ENCODE measurements at places on chromosomes 6 and 20. TPM values are rescaled to one million over a fixed set of nuclear protein-coding genes. Genes with fewer than 3 reads are reported as not detected.
A peak's percentile ranks its signal among the peaks of the same experiment; 100 is the strongest.

TREM1 gene
- not detected for total RNA-seq

BPIFB1 gene
- not detected for total RNA-seq

CPXM1 gene
- total RNA-seq = not detected

PPP1R3G gene
- total RNA-seq = 0.07 TPM

DDR1 gene
- total RNA-seq = 211 TPM

THEMIS gene
- total RNA-seq = not detected

MCCD1 gene
- total RNA-seq = not detected

PNPLA1 gene
- total RNA-seq = not detected

KCNK15 gene
- not detected for total RNA-seq

GSTA2 gene
- total RNA-seq = not detected

B3GAT2 gene
- not detected for total RNA-seq

DNA sequence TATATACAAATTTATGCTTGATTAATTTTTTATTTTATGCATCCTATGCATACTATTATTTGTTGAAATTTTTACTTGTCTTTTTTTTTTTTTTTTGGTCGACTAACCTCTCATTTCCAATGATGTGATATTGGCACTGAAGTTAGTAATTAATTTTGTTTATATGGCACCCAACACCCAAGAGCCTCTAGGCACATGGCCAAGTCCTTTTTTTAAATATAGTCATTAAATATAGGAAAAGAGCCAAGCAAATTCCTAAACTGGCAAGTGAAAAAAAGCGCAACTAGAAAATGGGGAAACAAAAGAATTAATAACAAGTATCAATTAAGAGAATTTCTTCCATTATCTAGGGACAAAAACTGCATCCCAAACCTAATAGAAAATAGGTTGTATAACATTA is 85.5 kb upstream of the HS3ST5 start:
- DNase-seq = no peak

- DNase-seq = no peak
These were observed 4.2 kb upstream of the EYA4 start for GRCh38 chr6:133236932-133237331.

GRCh38 chr20:20303742-20304141 is 64.2 kb upstream of the INSM1 start:
- DNase-seq = no peak

- DNase-seq = no peak
These were observed 32.2 kb upstream of the CHD6 start for GRCh38 chr20:41650231-41650948.

GRCh38 chr6:88266126-88266525 is 100.0 kb upstream of the CNR1 start:
- no peak for DNase-seq

DNA sequence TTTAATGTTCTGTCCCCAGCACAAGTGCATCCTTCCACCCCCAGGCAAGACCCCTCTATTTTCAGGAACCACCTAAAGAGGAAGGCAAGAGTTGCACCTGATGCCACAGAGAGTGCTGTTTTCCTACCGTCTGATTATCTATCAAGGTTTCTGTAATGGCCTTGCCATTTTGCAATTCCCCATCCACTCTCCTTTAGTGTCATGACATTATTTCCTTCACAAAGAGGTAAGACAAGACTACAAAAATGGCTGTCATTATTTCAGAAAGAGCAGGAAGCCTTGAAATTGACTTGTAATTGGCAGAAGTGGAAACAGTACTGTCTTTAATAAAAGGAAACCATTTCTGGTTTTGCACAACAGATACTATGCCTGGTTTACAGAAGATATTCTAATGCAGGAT is 426.7 kb downstream of the PTPRT start:
- no peak for DNase-seq

DNA sequence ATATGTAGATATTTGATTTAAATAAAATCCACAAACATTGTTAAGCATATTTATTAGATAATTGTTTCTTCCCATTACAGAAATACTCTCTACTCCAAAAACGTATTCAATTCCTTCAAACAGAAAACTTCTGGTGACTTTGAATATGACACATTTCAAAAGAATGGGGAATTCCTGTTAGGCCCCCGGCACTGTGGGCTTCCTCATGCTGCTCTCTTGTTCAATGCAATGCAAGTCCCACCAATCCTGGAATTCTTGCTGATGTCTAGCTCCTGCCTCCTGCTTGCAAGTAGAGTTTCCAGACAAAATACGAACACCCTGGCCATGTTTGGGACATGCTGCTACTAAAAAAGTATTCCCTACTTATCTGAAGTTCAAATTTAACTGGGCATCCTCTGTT is 544.1 kb downstream of the QKI start:
- DNase-seq = no peak

GRCh38 chr20:21167261-21167660 is 41.4 kb downstream of the KIZ start:
- no peak for DNase-seq

GRCh38 chr6:13511913-13512717 is 24.7 kb upstream of the GFOD1 start:
- no peak for DNase-seq

- no peak for DNase-seq
These were observed 154.9 kb upstream of the MLN start for GRCh38 chr6:33958526-33959328.

DNA sequence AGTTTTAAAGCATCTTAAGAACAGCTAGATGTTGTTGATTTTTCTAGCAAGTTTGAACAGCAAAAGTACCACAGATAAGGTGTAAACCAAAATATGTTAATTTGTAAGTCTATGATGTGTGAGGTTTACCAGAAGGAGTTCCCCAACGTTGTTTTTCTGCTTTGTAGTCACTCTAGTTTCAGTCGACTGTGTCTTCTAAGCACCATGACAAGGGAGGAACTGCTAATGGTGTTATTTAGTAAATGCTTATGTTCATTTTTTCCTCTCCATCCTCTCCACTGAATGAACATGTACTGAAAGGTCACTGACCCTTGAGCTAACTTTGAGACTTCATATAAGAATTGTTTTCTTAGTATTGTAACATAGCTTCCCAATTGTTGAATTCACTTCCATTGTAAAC is 3.0 kb downstream of the ENPP3 start:
- no peak for DNase-seq

DNA sequence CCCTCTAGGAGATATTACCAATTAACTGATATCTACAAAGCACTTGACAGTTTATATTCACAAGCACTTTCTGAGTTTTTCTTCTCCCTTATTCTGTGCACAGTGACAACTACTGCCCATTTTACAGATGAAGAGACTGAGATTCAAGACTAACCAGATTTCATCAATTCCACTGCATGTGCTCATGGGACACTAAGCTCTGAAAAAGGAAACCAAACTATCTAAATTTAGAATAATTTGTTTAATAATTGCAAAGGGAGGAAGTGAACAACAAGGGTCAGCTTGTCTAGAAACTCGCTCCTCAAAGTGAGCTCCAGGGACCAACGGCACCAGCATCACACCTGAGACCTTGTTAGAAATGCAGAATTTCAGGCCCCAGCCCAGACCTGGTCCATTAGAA is 50.8 kb upstream of the MYLIP start:
- DNase-seq = no peak

DNA sequence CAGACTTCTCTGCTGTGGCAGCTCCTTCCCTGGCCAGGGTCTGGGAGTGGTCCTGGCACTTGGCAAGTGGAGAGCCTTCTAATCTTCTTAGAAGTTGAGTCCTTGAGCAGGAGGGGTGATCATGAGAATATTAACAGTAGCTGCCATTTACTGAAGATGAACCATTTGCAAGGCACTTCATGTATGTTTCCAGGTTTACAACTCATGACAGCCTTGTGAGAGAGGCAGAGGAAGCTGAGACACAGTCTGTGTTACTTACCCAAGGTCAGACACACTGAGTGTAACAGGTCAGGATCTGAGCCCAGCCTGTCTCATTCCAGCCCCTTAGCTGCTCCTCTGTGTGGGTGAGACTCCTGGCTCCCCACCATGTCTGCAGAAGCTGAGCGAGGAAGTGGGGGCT is 45.5 kb upstream of the SRF start:
- DNase-seq = no peak

GRCh38 chr6:149384464-149384863 is 15.6 kb upstream of the SUMO4 start:
- DNase-seq = no peak

GRCh38 chr6:22367346-22367745 is 70.5 kb upstream of the PRL start:
- no peak for DNase-seq

GRCh38 chr6:89350281-89350966 is 2.1 kb downstream of the UBE2J1 start:
- DNase-seq = no peak

DNA sequence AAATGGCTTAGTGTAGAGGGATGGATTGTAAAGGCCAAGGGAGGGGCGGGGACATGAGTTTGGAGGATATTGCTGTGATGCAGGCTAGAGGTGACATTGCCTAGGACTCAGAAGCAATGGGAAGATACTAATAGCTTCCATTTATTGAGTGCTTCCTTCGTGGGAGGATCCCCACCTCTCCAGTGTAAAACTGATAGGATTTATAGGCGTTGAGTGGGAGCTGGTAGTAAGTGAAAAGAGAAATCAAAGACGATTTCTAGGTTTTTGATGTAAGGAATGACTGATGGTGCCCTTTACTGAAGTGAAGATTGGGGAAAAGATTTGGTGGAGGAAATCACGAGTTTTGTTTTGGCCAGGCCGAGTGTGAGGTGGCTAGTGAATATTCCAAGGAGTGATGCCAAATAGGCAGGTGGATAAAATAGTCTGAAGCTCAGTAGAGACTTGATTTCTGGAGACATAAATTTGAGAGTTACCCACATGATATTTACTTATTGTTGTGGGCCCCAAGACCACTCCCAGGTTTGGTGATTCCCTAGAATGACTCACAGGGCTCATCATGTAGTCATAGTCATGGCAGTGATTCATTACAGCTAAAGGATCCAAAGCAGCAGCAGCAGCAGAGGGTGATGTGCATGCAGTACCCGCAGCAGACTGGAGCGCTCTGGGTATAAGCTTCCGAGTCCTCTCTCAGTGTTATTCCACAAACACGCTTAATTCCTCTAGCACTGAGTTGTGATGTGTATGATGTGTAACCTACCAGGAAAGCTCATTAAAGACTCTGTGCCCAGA is 10.2 kb downstream of the RPRD1B start:
- peak; percentile 91 for DNase-seq

DNA sequence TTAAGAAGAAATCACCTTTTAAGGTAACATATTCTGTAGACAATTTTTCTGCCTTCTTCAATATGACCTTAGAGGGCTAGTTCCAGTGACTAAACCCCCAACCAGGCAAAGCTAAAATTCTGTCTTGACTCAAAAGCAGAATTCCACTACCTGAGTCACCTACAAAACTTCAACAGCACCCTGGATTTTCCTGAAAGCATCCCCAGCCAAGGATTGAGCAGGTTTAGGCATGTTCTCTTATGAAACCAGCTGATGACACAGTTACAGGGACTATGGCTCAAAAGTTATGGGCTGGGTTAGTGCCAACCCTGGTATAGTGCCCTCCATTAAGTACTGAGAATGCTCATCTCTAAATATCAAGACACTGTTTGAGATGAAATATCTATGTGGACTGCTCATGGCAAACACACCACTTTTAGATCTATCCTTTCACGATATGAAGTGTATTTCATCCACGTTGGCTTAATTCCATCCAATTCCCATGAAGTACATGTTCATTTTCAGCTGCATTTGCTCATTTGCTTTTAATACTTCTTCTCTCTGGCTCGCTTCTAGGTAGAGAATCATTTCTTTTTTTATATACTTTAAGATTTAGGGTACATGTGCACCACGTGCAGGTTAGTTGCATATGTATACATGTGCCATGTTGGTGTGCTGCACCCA is 53.6 kb upstream of the TNFAIP3 start:
- peak; percentile 99 for DNase-seq

GRCh38 chr6:150596439-150596838 is 3.2 kb upstream of the PLEKHG1 start:
- no peak for DNase-seq

DNA sequence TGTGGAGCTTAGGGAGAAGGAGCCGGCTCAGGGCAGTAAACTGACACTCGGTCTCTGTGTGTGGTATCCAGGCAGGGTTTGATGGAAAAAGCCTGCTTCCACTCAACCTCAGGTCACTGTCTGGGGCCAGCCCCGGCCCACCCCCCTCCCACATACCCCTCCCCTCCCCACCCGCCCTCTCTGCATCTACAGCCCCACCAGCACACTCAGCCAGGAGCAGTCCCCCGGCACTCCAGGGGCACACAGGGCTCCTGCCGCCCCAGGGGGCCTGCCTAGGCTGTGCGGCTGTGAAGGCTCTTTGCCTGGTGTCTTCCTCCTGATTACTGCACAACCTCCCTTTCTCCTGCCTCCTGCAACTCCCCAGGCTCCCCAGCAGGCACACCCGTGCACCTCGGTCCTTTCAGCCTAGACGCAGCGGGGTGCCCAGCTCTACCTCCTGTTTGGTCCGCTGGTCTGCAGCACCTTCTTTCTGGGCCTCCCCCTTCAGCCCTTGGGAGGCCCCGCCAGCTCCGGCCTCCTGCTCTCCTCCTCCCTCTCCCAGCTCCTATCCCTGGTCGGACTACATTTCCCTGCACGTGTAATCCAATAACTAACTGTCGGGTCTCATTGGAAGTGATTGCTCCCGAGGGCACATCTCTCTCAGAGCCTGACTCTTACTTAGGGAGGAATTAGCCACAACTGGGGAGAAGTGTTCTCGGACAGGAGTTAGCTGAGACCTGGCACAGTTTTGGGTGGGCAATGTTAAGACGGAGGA is 1.3 kb upstream of the FOXF2 start:
- DNase-seq = no peak

GRCh38 chr6:163250116-163250515 is 164.4 kb upstream of the QKI start:
- DNase-seq = no peak

DNA sequence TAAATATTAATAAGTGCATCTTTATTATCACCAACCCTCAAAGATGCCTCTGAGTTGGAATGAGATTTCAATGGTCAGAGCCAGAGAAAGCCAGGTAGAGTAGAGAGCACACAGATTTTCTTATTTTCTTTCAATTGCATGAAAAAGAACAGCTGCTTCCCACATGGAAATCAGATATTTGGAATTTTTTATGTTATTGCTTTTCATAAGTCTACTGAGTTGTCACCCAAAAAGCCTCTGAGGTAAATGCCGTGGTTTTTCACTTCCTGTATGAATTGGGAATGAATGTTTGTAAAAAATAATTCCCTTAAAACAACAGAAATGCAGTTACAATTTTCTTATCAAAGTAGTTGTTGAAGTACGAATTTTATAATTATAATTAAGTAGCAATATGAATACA is 563.1 kb downstream of the RFPL4B start:
- DNase-seq = no peak

GRCh38 chr6:125815080-125815910 is 24.5 kb downstream of the NCOA7 start:
- DNase-seq = no peak

GRCh38 chr6:16706029-16706428 is 55.2 kb downstream of the ATXN1 start:
- DNase-seq = peak; percentile 80

GRCh38 chr6:23587582-23587981 is 538.4 kb upstream of the NRSN1 start:
- no peak for DNase-seq

- DNase-seq = no peak
These were observed 14.8 kb downstream of the PTPRK start for GRCh38 chr6:128505603-128506002.

GRCh38 chr6:37479266-37479854 is 20.3 kb downstream of the CCDC167 start:
- DNase-seq = no peak

GRCh38 chr6:109024784-109025183 is 69.9 kb downstream of the SESN1 start:
- DNase-seq = no peak

All from foreskin keratinocyte (primary cell).